Forelimb muscle (tissue), 1 donor: ENCODE measurements at places on chromosomes 3 and 15.

- no peak for DNase-seq
These were observed 63.3 kb upstream of the GATM start for GRCh38 chr15:45441686-45442085.

DNA sequence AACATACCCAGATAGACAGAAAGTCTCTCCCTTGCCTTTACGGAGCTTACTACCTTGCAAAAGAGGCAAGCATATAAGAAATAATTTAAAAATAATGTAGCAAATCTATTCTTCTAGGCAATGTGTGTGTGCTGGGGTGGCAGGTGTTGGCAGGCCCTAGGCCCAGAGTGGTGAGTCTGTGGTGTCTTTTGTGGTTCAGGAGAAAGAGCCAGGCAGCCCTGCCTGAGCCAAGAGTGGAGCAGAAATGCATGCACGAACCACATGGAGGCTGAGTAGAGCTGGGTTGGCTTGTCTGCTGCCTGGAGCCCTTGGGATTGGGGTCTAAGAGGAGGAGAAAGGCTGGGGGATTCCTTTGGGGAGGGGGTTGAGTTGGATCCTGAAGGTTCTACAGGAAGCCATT lies 70.2 kb upstream of the MYZAP start:
- no peak for DNase-seq

- peak; percentile 41 for DNase-seq
These were observed 70.7 kb downstream of the TOP2B start for GRCh38 chr3:25594007-25594502.

DNA sequence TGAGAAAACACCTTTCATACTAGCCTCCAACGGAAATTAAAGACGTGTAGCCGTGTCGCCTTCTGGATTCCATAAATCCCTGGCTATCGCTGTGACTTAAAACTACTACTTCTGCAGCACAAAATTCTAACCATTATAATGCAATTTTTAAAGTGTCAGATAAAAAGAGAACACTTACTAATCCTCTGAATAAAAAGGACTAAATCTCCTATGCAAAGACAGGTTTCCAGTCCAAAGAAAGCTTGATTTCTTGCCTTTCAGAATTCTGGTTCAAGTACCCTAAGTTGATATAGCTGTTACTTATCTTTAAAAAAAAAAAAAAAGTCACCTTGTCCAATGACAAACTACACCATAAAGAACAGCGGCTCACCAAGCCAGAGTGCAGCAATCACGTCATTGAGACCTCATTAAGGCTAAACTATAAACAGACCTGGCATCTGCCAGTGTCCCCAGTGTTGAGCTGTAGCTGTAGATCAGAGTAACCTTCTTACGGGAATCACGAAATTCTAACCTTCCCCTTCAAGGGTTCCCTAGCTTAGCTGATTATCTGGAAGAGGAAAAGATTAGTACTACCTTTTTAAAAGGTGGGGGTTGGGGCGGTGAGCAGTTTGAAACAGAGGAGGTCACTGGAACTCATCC lies 2.2 kb downstream of the ABCC5 start:
- DNase-seq: no peak

DNA sequence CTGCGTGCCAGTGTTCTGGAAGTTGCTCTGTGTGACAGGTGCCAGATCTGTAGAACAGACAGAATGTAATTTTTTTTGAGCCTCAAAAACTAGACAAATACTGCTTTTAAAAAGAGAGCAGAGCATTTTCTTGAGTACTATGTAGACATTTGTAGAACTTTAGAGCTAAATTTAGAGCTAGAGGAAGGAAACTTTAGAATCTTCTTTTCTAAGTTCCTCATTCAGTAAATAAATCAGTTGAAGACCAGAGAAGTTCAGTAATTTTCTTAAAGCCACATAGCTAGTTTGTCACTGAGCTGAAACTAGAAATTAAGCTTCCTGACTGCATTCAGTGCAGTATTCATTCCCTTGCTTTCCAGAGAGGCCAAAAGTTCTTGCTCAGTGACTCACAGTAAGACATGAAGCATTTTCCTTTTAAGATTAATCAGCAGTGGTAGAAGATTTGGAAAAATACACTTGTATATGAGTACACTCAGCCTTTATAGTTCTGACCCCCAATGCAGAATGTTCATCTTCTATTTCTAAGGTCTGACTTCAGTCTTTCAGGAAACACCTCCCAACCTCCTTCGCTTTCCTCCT lies 83.6 kb upstream of the TSEN2 start:
- no peak for DNase-seq
